Neuronal stem cell (in vitro differentiated cells): ENCODE measurements at places on chromosomes 4 and X.
A peak's percentile ranks its signal among the peaks of the same experiment; 100 is the strongest.

- no peaks in the 10 kb centered on the region for H3K27me3 ChIP-seq
- no peaks in the 10 kb centered on the region for H3K4me1 ChIP-seq
- H3K27ac ChIP-seq, result no peak overlapping the region
- DNase-seq, result no peak
- no peaks in the 10 kb centered on the region for H3K36me3 ChIP-seq
These were observed 353.8 kb upstream of the HAND2 start for GRCh38 chr4:173883821-173884220.

GRCh38 chrX:39145859-39146258 is 344.6 kb downstream of the MID1IP1 start:
- H3K27ac ChIP-seq, result no peak overlapping the region
- no peaks in the 10 kb centered on the region for H3K36me3 ChIP-seq
- DNase-seq, result no peak
- H3K4me1 ChIP-seq, result no peaks in the 10 kb centered on the region
- H3K4me3 ChIP-seq, result no peak overlapping the region

GRCh38 chr4:60885011-60885410 is 315.1 kb upstream of the ADGRL3 start:
- H3K4me1 ChIP-seq, result no peaks in the 10 kb centered on the region
- H3K27ac ChIP-seq, result no peak overlapping the region
- H3K4me3 ChIP-seq, result no peak overlapping the region
- no peaks in the 10 kb centered on the region for H3K27me3 ChIP-seq
- no peak for DNase-seq
- H3K36me3 ChIP-seq, result no peaks in the 10 kb centered on the region

DNA sequence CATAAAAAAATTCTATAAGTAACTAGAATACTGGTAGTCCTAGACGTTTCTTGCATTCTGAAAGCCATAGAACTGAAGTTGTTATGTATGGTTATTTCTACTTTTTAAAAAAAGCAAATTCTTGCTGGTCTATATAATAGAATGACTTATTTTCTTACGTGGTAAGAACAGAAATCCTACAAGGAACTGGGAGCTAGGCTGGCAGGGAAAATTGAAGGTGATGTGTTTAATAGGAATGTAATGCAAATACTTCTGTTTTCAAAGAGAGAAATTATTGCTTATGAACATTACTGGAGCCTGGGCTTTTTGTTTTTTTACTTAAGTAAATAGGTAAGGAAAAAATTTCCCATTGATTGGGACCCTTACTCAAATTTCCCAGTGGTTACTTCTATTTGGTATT is 8.9 kb downstream of the CCNA2 start:
- no peak for DNase-seq
- H3K27me3 ChIP-seq, result no peaks in the 10 kb centered on the region
- H3K27ac ChIP-seq, result no peak overlapping the region
- H3K36me3 ChIP-seq, result peaks cover 15% of the 10 kb centered on the region
- H3K4me1 ChIP-seq, result no peaks in the 10 kb centered on the region
- no peak overlapping the region for H3K4me3 ChIP-seq

- no peaks in the 10 kb centered on the region for H3K4me1 ChIP-seq
- H3K27me3 ChIP-seq, result no peaks in the 10 kb centered on the region
- no peak overlapping the region for H3K27ac ChIP-seq
- no peaks in the 10 kb centered on the region for H3K36me3 ChIP-seq
- H3K4me3 ChIP-seq, result no peak overlapping the region
- DNase-seq, result no peak
These were observed 712.4 kb upstream of the LCORL start for GRCh38 chr4:18733961-18734360.

DNA sequence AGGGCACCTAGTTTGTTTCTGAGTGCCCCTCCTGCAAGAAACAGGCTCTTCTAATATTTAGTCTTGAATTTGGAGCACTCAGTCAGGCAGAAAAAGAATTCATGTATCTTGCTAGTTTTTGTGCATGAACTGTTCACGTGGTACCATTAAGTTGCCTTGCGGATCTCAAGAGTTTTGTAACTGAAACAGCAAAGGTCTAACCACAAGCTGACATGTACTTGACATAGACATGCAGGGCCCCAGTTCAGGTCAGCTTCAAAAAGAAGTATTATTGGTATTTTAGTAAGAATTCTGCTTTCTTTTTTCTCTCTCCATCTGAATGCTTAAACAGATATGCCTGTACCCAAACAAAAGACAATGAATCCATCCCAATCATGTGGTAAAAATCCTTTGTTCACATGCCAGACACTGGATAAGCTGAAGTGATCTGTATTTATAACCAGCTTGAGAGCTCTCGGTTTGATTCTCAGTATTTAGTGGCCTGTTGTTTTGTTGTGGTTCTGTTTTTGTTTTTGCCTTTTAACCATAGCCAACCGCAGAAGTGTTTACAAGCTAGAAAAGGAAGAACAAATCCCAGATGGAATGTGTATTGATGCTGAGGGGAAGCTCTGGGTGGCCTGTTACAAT is 13.0 kb downstream of the RGN start:
- peak; percentile 1 for DNase-seq
- no peak overlapping the region for H3K4me3 ChIP-seq
- peaks cover 17% of the 10 kb centered on the region for H3K27me3 ChIP-seq
- H3K36me3 ChIP-seq, result no peaks in the 10 kb centered on the region
- no peaks in the 10 kb centered on the region for H3K4me1 ChIP-seq

DNA sequence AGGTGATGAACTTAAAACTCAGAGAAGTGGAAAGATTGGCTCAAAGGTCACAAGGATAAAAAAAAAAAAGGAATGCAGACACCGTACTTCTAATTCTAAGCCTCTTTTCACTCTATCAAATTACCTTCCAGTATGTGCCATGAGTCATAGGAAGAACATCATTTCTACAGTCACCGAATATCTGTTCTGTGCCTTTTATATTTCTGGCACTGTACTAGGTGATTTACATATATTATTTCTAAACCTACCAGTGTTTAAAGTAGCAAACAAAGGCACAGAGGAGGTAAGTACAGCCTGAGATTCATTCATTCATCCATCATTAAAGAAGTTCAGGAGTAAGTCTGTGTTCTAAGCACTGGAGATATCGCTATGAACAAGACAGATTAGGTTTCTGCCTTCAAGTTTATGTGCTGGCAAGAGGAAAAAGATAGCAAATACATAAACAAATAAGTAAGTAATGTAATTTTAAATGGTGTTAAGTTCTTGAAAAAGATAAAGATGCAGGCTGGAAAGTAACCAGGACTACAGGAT is 65.3 kb downstream of the PALLD start:
- no peak overlapping the region for H3K27ac ChIP-seq
- no peaks in the 10 kb centered on the region for H3K27me3 ChIP-seq
- no peak overlapping the region for H3K4me3 ChIP-seq
- H3K4me1 ChIP-seq, result no peaks in the 10 kb centered on the region
- DNase-seq, result no peak

- no peak for DNase-seq
- H3K4me3 ChIP-seq, result no peak overlapping the region
- no peak overlapping the region for H3K27ac ChIP-seq
- peaks cover 20% of the 10 kb centered on the region for H3K36me3 ChIP-seq
These were observed 74.3 kb downstream of the DHX15 start for GRCh38 chr4:24510091-24510490.

- H3K27ac ChIP-seq, result no peak overlapping the region
- DNase-seq, result no peak
- H3K4me3 ChIP-seq, result no peak overlapping the region
- H3K4me1 ChIP-seq, result no peaks in the 10 kb centered on the region
- H3K27me3 ChIP-seq, result no peaks in the 10 kb centered on the region
- no peaks in the 10 kb centered on the region for H3K36me3 ChIP-seq
These were observed 1254.4 kb upstream of the ADGRL3 start for GRCh38 chr4:59945716-59946115.
